ENCODE measurements at places on chromosomes 16 and 17.

- DNase-seq = no peak
These were observed 8.6 kb downstream of the IGSF6 start for GRCh38 chr16:21643785-21644184.

DNA sequence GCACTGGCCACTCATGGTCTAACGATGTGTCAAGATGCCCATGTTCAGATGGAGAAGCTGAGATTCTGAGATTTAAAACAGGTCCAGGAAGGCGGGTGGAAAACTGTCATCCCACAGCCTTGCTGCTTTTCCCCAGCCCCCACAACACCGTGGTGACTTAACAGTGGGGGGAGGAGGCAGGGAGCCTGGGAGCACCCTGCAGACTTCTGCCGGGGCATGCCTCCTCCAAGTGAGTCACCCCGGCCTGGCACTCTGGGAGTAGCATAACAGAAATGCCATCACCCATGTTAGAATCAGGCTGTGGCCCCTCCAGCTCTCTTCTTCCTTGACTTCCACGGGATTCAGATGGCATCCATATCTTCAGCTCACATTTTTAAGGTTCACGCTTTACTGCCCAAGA is 164.8 kb downstream of the CBLN1 start:
- DNase-seq = no peak

GRCh38 chr17:62110923-62111484 is 45.9 kb upstream of the MED13 start:
- no peak for DNase-seq

DNA sequence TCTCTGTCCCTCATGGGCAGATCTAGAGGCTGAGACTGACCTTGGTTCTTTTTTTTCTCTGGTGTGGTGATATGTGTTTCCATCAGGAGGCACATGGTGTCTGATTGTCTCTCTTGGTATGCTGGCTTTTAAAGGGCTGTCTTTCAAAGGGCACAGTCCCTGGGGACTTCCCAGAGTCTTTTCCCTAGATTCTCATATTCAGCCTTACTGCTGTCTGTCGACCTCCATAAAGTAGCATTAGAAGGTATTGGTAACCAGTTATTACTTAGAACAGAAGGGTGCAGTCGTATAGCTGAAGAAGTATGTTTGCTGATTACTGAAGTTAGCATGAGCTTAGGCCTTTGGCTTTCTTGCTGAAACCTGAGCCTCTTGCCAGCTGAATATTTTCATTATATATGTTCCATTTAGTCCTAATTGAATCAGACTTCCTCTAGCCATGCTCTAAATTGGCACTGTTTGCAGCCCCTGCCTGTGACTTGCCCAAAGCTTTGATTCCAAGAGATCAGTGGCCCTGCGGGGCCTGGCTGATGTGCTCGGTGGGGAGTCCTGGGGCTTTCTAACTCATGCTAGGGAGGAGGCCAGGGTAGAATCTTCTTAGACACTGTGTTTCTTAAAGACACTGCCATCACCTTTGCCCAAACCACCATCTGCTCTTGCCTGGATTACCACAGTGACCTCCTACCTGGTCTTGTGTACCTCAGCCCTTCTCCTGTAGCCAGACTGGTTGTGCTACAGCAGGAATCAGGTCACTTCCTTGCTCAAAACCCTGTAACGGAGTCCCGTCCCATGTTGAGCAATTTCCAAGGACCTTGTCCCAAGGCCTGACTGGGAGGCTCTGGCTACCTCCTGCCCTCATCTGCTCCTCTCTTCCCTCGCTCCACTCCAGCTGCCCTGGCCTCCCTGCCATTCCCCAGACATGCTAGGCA is 71.5 kb downstream of the WWP2 start:
- no peak for DNase-seq

GRCh38 chr17:67515490-67516083 is 138.5 kb downstream of the PITPNC1 start:
- DNase-seq = no peak

All from GM20000 (cell line).